AG08396 (cell line): ENCODE measurements at places on chromosomes 4 and X.

DNA sequence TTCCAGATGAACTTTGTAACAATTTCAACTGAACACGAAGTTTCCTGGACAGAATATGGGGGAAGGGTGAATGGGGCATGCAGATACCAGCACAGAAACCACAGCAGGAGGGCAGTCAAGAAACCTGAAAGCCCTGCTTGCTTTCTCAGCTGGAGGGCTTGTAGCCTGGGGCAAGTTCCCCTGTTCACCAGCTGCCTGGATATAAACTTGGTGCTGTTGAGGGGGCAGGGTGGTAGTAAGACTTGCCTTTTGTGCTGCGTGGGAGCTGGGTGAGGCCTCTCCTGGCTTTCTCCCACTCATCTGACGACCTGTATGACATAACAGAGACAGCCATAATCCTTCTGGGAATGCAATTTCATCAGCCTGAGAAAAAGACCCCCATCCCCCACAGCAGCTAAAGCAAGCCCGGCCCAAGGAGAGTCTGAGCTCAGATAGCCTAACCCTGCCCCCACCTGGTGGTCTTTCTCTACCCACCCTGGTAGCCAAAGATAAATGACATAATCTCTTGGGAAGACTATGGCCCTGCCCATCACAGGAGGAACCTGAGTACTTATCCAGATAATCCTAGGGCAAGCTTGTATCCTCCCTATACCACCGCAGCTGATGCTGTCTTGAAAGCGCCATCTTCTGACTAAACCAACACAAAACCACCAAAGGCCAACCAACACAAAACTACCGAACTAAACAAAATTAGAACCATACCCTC, 234.3 kb downstream of the LAS1L start:
- DNase-seq: no peak

- peak; percentile 63 for DNase-seq
Measured at GRCh38 chrX:154074199-154074598, 23.3 kb downstream of the MECP2 start.

DNA sequence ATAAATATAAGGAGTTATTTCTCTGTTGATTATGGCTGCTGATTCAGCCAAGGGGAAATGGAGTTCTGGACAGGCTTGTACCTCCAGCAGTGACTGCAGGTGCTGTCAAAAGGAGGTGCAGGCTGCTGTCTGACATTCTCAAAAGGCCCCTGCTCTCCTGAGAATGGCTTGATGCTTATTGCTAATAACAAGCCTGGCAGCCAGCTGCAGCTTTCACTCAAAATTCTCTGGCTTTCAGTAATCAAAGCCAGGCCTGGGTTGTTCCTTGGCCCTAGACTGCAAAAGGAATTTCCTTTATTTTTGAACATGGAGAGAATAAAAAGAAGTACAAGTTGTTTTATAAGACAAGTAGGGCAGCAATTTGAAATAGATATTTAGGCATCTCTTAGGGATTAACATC, 575.9 kb downstream of the MID1IP1 start:
- no peak for DNase-seq

GRCh38 chr4:27791640-27792039, 931.0 kb downstream of the STIM2 start:
- no peak for DNase-seq

- DNase-seq: peak; percentile 48
Measured at GRCh38 chr4:95165926-95166524, 382.7 kb downstream of the UNC5C start.

GRCh38 chr4:168868802-168869201, 141.3 kb downstream of the CBR4 start:
- DNase-seq: no peak

DNA sequence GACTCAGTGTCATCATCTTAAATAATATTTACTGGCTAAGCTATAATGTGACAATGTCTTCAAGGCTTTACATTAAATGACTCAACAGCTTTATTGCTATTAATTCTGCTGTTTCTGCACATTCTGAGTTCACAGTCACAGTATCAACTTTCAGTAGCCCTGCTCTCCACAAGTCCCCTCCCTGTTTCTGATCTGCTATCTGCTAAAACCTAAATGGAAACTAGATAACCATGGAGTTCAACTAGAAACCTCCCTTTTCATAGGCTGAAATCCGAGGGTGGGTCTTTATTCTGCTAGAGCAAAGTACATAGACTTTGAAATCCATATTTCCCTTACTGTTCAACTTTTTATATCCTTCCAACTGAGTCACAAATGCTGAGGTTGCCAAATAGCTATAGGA, 5.4 kb upstream of the ACE2 start:
- DNase-seq: no peak

DNA sequence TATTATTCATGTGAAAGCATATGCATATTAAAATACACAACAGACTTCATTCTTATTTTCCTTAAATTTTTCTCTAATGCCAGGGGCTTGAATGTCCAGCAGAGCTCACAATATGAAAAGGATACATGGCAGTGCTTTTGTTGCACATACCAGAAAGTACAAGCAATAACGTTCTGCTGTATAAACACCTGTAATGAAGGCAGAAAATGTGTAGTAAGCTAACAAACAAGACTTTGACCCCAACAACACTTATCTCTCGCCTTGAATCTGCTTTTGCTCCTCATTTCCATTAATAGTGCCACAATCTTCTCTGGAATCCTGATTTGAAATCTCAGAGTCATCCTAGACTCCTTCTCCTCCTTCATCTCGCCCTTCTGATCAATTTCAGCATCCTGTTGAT, 687.3 kb downstream of the IL1RAPL1 start:
- DNase-seq: no peak
